ENCODE measurements at places on chromosomes 1 and 21. TPM values are rescaled to one million over a fixed set of nuclear protein-coding genes. Genes with fewer than 3 reads are reported as not detected.

MANEAL gene
- 0.72 TPM for total RNA-seq

CD247 gene
- not detected for total RNA-seq

DRAXIN gene
- total RNA-seq = under 0.01 TPM

SCYL3 gene
- 4.2 TPM for total RNA-seq

Data from epithelial cell of proximal tubule (primary cell).